ENCODE measurements at places on chromosomes 1 and 21.

DNA sequence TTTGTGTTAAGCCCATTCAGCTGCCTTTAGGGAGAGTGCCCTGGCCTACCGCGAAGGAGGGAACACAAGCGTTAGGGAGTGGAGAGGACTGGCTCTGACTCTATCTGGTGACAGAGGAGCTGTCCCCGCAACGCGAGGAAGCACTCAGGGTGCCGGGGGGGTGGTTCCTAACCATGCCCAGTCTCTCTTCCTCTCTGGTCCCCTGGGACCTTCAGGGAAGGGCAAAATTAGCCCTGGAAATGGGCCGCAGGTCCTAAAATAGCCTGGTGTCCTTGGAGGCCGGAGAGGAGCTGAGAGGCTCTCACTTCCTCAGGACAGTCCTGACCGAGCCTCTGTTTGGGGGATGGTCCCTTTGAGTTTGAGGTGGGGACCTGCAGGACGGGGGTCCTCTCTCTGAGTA is 5.8 kb downstream of the SLC45A1 start:
- no peak for DNase-seq

DNA sequence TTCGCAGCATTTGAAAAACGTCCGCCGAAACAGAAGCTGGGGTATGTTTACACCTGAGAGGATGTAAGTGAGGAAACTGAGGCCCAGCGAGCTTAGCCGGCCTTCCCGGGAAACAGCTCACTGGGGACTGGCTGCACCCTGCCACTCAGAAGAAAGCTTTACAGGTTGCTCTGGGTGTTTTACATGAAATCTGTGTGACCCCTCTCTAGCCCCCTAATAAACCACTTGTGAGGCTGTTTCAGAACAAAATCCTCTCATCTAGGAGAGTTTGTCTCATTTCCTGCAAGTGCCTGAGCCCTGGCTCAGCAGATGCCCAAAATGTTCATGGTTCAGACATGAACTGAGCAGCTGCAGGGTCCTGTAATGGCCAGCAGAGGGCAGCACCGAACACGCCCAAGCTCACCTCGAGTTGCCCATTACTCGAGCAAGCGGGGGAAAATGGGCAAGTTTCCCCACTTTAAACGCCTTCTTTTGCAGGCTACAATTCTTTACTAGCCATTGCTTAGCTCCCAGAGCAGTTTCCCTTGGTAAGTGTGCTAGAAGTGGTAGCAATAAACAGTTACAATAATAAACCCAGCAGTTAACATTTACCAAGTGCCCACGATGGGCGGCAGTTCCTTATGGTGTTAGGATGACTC is 76.4 kb downstream of the FHAD1 start:
- DNase-seq, result peak; percentile 48

DNA sequence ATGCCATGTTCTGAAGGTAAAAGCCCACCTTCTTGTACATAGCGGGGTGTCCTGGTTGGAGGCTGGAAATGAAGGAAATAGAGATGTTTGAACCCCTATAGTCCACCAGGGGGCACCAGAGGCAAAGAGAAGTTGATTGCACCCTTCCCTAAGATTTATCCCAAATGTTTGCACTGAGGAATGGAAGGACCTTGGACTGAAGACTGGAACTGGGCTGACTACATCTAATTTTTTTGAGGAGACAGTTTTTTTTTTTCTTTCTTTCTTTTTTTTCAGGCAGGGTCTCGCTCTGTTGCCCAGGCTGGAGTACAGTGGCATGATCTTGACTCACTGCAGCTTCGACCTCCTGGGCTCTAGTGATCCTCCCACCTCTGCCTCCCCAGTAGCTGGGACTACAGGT is 55.3 kb upstream of the EIF4G3 start:
- DNase-seq, result peak; percentile 52

DNA sequence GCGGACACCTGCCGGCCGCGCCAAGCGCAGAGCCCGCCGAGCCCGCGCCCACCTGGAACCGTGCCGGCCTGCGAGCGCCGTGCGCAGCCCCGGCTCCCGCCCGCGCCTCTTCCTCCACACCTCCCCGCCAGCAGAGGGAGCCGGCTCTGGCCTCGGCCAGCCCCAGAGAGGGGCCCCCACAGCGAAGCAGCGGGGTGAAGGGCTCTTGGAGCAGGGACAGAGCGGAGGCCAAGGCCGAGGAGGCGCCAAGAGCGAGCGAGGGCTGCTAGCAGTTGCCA is 50.1 kb upstream of the KRTAP19-8 start:
- DNase-seq, result no peak

DNA sequence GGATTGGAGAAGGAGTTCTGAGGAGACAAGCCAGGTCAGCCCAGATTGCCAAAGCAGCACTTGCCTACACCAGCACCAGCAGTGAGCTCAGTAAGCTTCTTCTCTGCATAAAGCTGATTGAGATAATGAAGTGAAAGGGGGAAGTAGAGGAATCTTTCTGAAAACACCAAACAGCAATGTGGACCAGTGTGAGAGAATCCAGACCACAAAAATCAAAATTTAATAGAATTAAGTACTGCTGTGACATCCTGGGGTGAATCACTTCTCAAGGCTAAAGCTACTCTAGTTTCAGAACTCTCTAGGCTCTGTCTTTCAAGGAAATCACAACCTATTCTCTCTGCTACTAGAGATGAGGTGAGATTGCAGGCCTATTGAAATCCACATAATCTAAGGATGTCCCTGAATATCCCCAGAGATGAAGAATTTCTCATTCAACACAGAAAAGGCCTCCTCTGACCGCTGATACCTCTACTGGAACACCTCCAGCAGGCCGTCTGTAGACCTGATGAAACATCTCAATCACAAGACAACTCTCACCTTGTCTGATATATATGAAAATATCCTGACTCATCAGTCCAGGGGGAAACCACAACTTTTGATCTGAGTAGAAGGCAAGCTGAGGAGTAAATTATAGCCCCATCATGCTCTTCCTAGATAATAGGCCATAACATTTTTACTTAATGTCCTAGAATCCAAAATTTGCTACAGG is at the start of gene FCRL4:
TSS of gene FCRL4 (minus strand) at position 127 of the 709 bp plus-strand sequence. CDS start 141 bp downstream, outside the sequence.
- DNase-seq, result no peak

GRCh38 chr21:44329971-44330681 is 9.1 kb downstream of the CFAP410 start:
- DNase-seq, result no peak

- DNase-seq, result no peak
Observed at GRCh38 chr1:170041423-170042192, 32.9 kb downstream of the KIFAP3 start.

GRCh38 chr1:70093250-70093975 is 112.0 kb downstream of the LRRC40 start:
- no peak for DNase-seq

DNA sequence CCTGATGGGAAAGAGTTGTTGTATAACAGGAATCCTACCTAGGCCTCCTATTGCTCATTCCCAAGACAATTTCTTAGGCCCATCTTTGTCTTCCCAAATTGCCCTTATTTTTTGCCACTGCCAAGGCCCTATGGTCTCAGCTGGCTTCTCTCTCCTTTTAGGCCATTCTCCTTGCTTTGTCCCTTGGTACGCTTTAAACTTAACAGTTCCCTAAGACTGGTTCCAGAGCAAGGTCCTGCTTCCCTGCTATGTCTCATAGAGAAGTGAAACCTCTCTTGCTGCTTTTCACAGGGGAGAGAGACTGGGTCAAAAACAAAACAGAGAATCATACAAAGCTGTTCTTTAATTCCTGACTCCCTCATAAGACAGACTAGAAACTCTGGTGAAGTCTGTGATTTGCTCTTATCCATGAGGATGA is 77.1 kb downstream of the XCL2 start:
- no peak for DNase-seq

GRCh38 chr1:91611483-91611917 is 110.8 kb downstream of the CDC7 start:
- DNase-seq, result no peak

DNA sequence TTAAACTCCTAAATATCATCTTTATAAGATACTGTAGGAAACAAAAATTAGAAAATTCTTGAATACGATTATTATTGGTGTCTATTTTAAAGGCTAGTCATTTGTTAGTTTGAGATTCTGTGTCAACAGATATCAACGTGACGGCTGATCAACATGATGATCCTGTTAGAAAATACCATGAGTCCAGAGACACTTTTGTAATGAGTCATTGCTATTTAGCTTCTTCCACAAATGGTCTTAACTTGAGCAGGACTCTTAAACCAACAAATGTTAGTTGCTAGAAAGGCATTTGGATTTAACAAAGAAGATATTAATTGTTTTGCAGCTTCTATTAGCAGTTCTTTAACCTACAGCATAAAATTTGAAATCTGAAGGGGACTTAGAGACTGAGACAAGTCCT is 131.2 kb downstream of the TGFB2 start:
- DNase-seq, result no peak

- no peak for DNase-seq
Observed at GRCh38 chr1:185284116-185284515, 32.9 kb downstream of the IVNS1ABP start.

DNA sequence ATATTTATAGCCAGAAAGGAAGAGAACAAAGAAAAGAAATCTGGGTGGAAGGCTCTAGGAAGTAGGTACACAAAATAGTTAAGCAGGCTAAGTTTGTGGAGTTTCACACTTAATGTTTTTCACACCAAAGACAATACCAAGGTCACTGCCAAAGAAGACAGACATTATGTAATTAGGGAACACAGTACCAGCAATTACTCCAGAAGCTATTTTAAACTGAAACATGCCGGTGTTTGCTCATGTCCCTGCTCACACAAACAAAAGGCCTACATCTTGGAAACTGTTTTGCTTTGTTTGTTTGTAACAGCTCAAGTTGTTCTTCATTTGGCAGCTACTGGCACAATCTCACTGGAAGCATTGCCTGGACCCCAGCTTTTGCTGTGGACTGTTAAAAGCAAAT is 88.5 kb upstream of the DAB1 start:
- DNase-seq, result no peak

- DNase-seq, result no peak
Observed at GRCh38 chr1:3283849-3284248, 170.6 kb upstream of the ARHGEF16 start.

DNA sequence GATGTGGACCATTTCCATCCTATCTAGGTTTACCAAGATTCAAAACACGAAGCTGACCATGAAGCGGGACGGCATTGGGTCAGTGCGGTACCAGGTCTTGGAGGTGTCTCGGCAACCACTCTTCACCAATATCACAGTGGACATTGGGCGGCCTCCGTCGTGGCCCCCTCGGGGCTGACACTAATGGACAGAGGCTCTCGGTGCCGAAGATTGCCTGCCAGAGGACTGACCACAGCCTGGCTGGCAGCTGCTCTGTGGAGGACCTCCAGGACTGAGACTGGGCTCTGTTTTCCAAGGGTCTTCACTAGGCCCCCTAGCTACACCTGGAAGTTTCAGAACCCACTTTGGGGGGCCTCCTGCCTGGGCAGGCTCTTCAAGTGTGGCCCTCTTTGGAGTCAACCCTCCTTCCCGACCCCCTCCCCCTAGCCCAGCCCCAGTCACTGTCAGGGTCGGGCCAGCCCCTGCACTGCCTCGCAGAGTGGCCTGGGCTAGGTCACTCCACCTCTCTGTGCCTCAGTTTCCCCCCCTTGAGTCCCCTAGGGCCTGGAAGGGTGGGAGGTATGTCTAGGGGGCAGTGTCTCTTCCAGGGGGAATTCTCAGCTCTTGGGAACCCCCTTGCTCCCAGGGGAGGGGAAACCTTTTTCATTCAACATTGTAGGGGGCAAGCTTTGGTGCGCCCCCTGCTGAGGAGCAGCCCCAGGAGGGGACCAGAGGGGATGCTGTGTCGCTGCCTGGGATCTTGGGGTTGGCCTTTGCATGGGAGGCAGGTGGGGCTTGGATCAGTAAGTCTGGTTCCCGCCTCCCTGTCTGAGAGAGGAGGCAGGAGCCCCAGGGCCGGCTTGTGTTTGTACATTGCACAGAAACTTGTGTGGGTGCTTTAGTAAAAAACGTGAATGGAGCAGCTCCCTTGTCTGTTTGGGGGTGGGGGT is 864 bp upstream of the CCDC24 start:
- no peak for DNase-seq

DNA sequence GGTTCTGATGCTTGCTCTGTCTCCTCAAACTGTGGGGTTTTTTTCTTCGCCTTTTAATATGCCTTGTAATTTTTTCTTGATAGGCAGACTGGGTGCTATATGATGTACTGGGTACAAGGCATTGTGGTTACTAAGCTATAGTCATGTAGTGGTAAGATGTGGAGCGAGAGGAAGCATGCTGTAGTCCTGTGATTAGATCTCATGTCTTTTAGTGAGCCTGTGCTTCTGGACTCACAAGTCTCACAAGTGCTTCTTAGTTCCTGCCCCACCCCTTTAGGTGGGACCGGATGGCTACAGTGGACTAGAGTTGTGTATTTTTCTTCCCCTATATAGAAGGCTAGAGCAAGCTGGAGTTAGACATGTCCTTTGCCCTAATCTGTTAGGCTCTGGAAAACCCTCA is 178.7 kb downstream of the DNM3 start:
- DNase-seq, result no peak

DNA sequence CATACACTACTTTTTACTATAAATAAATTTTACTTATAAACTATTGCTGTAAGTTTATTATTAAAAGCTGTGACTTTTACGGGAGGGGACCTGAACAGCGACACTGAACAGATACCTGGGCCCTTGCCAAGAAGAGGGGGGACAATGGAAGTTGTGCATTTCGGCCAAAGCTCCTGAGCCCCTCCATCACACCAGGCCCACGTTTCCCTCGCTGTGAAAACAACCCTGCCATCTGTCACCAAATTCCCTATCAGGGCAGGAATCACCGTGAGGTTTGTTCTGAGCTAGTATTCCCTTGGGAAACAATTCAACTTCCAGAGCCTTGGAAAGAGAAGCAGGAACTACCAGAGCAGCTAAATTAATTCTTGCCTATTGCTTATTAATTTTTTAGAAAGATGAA is 37.0 kb downstream of the VTCN1 start:
- DNase-seq, result no peak

GRCh38 chr1:16164213-16165072 is 8.6 kb upstream of the EPHA2 start:
- DNase-seq, result no peak

DNA sequence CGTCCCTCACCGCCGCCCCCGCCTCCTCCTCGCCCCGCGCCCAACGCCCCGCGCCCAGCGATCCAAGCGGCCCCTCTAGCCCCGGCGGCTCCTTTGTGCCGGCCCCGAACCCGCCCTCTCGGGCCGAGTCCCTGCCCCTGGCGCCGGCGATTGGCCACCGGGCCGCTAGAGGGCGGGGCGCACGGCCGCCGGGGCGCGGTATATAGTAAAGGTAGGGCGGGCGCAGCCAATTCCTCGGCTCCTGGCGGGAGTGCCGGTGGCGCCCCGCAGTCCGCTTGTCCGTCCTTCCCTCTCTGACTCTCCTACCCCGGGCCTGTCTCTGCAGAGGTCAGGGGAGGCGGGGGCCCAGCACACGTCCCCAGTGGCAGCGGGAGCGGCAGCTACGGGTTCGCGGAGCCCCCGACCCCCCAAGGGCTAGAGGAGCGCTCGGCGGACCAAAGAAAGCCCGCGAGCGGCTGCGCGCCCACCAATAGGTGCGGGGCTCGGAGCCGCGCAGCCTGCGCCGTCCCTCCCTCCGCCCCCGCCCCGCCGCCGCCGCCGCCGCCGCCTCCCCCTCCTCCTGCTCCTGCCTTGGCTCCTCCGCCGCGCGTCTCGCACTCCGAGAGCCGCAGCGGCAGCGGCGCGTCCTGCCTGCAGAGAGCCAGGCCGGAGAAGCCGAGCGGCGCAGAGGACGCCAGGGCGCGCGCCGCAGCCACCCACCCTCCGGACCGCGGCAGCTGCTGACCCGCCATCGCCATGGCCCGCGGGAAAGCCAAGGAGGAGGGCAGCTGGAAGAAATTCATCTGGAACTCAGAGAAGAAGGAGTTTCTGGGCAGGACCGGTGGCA is at the start of gene ATP1B1:
TSS of gene ATP1B1 (plus strand) at position 596 of the 826 bp plus-strand sequence. CDS start at position 736, 140 bp downstream.
- peak; percentile 51 for DNase-seq

- no peak for DNase-seq
Observed at GRCh38 chr1:210344706-210345105, 16.0 kb downstream of the HHAT start.
